ENCODE measurements at places on chromosomes 6 and 20. TPM values are rescaled to one million over a fixed set of nuclear protein-coding genes. Genes with fewer than 3 reads are reported as not detected.

Gene FRK
- 1.6 TPM for total RNA-seq

Gene HLA-DMB
- total RNA-seq, result 0.07 TPM

Gene FAM229B
- 21.2 TPM for total RNA-seq

Gene PHF3
- total RNA-seq, result 61.8 TPM

Gene TNNC2
- 0.39 TPM for total RNA-seq

Gene MYO6
- total RNA-seq, result 21.2 TPM

Gene TRIM40
- not detected for total RNA-seq

Gene DUSP22
- total RNA-seq, result 18.6 TPM

Gene PSORS1C2
- total RNA-seq, result not detected

Gene CAGE1
- total RNA-seq, result 0.07 TPM

Gene ADGRG6
- total RNA-seq, result 2.1 TPM

Gene RIN2
- 50.4 TPM for total RNA-seq

Gene FBXO5
- total RNA-seq, result 2.9 TPM

Gene HLA-DRB1
- 1.3 TPM for total RNA-seq

Gene PBOV1
- total RNA-seq, result not detected

Gene TBXT
- total RNA-seq, result not detected

Gene GSTA3
- not detected for total RNA-seq

Gene CST5
- total RNA-seq, result not detected

Gene DLL1
- 0.78 TPM for total RNA-seq

Gene HSPA12B
- total RNA-seq, result not detected

Gene NNAT
- total RNA-seq, result not detected

Gene COL11A2
- 0.13 TPM for total RNA-seq

Gene TRERF1
- 6.2 TPM for total RNA-seq

Gene OXT
- not detected for total RNA-seq

Gene PROKR2
- not detected for total RNA-seq

Gene SOX4
- 11.7 TPM for total RNA-seq

Gene VARS2
- total RNA-seq, result 14.9 TPM

Gene OPRM1
- total RNA-seq, result not detected

Gene NT5E
- total RNA-seq, result 667 TPM

Gene GINM1
- 70.2 TPM for total RNA-seq

Gene PAK5
- total RNA-seq, result 0.03 TPM
